ENCODE measurements at places on chromosomes 12 and 14. TPM values are rescaled to one million over a fixed set of nuclear protein-coding genes. Genes with fewer than 3 reads are reported as not detected.

The DPPA3 gene
- not detected for total RNA-seq

The SALL2 gene
- 62.9 TPM for total RNA-seq

The ALDH1L2 gene
- total RNA-seq = 47.4 TPM

The PTPRR gene
- total RNA-seq = 0.34 TPM

The SYT1 gene
- 155 TPM for total RNA-seq
